Glomerular endothelial cell (primary cell): ENCODE measurements at places on chromosomes 11 and 22. TPM values are rescaled to one million over a fixed set of nuclear protein-coding genes. Genes with fewer than 3 reads are reported as not detected.

- DNase-seq: no peak
Measured at GRCh38 chr11:69704508-69705253, 859 bp upstream of the FGF19 start.

- no peak for DNase-seq
Measured at GRCh38 chr22:29369460-29369859, 18.9 kb downstream of the AP1B1 start.

PCF11 gene
- 26.3 and 33.1 TPM in 2 replicates for total RNA-seq

GRCh38 chr22:22442928-22443709 lies 65.4 kb downstream of the ZNF280B start:
- no peak for DNase-seq

DNA sequence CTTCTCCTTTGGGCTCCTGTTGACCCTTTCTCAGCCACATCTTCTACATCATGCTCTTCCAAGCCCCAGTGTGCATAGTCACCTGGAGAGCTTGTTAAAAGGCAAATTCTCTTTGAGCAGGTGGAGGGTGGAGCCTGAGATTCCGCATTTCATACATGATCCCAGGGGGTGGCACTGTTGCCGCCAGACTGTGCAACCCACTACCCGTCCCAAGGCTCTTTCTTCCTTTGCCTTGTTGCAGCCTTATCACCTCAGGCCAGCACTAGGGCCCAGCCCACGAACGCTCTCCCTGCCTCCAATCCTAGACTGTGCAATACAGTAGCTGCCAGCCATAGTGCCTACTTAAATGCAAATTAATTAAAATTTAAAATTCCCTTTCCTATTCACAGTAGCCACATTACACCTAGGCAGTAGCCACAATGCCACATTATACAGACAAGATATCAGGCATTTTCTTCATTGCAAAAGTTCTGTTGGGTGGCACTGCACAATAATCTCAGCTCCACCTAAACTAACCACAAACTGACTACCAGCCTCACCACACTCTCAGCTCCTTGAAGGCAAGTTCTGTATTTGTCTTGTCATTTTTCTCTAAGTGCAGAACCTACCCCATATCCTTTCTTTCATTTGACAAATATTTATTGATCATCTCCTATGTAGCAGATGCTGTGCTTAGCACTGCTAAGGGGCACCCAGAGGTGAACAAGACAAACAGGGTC lies 4.6 kb upstream of the KCNJ5 start:
- no peak for DNase-seq

DNA sequence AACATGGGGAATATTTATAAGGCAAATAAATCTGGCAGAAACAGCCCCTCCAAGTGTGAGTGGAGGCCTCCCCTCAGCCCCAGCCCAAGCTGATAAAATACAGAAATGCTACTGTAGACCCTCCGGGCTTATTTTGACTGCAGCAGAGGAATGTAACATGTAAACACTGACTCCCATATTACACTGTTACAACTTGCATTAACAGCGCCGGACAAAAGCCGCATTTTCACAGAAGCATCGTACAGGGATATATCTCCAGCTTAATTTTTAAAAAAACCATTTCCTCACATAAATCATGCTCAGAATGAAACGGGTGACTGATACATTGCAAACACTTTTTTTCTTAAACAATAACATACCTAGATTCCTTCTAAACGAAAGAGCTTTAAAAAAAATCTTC lies 36.6 kb upstream of the COMT start:
- DNase-seq: no peak

RBM7 gene
- total RNA-seq: 18.2 and 33.8 TPM in 2 replicates

DNA sequence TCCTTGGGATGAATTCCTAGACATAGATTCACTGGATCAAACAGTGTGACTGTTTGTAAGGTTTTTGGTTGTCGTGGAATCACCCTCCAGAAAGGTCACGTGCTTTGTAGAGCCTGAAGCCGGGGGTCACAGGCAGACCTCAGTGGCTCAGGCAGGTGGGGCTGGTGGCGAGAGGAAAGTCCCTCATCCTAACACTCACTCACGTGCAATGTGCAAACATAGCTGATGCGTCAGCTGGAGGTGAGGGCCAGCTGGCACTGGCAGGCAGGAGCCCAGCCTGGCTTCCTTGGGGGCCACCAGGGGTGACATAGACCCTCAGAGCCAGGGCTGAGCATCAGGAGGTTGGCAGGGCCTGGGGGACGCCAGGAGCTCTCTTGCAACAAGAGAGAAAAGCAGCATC lies 90.0 kb downstream of the ARHGAP8 start:
- no peak for DNase-seq

GRCh38 chr11:124623861-124624525 lies 1.3 kb downstream of the TBRG1 start:
- no peak for DNase-seq

- DNase-seq: no peak
Measured at GRCh38 chr22:41367039-41367679, 14.6 kb upstream of the TEF start.

GRCh38 chr11:67441731-67442351 lies 1.4 kb downstream of the CORO1B start:
- DNase-seq: no peak

MB gene
- total RNA-seq: not detected in 2 replicates

DNA sequence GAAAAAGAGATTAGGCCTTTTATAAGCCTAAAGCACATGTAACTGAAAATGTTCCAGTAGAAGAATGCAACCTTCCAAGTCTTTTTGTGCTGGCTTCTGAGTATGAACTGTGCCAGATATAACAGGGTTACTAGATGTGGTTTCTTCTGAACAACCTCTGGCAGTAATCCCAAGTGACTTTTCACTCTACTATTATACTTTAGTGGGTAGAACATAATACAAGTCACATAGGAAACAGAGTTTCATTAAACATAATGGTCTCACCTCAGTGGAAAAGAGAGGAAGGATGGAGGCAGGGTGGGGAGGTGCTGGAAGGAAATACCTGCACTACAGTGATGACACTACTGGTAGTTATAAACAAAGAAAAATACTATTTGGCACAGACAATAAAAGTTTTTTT lies 81.3 kb downstream of the PHF21A start:
- DNase-seq: no peak

GRCh38 chr11:1445741-1446445 lies 40.7 kb downstream of the MOB2 start:
- DNase-seq: no peak

DNA sequence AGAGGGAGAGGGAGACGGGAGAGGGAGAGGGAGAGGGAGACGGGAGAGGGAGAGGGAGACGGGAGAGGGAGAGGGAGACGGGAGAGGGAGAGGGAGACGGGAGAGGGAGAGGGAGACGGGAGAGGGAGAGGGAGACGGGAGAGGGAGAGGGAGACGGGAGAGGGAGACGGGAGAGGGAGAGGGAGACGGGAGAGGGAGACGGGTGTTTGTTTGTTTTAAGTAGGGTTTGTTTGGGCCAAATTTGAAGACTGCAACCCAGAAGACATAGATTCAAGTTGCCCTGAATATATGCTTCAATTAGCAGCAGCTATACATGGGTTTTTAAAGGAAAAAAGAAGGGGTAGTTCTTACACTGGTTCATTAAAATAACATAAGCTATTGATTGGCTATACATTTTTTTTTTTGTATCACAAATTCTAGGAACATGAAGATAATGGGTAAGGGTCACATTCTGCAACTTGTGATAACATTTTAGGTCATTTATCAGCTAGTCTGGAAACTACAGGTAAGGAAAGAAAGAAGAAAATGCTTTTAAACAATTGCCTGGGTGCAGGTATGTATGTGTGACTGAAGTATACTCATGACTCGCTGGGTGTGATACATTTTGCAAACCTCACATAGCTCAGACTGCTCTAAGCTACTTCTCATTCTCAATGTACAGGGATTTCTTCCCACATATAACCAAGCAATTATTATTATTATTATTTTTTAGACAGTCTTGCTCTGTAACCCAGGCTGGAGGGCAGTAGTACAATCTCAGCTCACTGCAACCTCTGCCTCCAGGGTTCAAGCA lies 67.3 kb downstream of the MCHR1 start:
- DNase-seq: no peak

MS4A4A gene
- not detected in 2 replicates for total RNA-seq

DNA sequence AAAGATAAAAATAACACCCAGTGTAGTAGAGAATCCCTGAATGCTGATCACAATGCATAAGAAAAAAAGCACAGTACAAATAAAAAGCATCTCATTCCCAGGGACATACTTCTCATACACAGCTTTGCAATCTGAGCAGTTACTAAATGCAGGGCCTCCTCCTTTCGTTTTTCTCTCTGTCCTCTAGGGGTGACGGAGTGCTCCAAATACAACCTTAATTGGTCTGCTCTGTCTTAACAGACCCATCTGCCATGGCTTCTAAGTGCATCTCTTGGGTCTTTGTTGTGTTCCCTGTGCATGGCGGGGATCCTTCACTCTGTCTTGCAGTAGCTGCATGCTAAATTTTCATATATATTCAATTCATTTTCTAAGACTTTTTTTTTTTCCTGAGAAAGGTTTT lies 1114.2 kb upstream of the RAG2 start:
- DNase-seq: no peak

DNA sequence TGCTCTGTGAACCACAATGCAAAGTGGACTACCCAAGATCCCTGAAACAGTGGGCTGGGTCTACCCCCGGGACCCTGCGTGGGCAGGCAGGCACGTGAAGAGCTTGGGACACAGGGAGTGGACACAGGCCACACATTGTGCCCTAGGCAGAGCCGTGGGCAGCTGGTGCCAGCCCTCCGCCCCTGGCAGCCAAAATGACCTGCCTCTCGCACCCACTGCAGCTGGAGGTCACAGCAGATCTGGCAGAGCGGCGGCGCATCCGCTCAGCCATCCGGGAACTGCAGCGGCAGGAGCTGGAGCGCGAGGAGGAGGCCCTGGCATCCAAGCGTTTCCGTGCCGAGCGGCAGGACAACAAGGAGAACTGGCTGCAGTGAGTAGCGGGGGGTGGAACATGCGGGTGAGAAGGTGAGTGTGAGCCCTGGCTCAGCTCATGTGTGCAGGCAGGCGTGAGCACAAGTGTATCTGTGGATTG lies 6.7 kb downstream of the SMTN start:
- no peak for DNase-seq

DNA sequence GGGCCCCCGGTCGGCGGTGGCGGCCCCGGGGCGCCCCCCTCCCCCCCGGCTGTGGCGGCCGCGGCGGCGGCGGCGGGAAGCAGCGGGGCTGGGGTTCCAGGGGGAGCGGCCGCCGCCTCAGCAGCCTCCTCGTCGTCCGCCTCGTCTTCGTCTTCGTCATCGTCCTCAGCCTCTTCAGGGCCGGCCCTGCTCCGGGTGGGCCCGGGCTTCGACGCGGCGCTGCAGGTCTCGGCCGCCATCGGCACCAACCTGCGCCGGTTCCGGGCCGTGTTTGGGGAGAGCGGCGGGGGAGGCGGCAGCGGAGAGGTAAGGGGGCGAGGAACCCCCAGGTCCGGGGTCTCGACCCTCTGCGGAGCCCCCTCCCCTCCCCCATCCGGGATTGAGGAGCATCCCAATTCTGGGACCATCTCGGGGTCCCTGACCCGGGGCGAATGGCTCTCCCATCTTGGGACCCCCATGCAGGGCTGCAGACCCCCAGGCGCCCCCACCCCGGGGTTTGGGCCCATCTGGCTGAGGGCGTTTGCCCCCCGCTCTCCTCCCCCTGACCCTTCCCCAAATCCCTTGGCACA lies 431 bp downstream of the KMT2A start:
- DNase-seq: no peak

DNA sequence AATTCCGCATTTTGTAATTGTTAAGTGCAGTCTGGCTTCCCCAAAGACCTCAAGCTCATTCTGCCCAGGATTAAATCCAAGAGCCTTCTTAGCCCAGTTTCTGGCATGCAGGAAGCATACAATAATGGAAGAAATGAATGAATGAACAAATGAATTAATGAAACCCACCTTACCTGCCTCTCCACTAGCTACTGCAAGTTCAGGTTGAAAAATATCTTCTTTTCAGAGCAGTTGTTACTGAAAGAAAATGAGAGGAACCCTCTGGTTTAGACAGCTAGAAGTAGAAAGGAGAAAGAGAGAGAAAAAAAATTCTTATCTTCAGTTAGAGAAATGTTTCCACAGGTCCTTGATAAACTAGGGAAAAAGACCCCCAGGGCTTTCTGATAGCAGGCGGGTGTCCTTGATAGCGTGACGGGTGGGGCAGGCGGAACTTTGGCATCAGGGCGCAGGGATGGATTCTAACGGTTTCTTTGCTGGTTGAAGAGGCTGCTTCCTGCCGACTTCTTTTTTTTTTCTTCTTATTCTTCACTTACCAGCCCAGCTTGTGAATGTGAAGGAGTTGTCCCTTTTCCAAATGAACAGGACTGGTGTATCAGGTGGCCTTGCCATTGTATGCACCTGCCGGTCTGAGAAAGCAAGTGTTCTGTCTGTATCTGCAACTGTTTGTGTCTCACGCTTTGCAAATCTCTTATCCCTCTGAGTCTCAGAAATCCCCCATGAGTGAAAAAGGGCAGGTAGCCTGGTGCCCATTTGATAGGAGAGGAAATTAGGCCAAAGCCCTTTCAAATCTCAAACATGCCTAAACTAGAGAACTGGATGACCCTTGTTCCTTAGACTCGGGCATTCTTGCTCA lies 10.0 kb downstream of the LMO2 start:
- no peak for DNase-seq

DNA sequence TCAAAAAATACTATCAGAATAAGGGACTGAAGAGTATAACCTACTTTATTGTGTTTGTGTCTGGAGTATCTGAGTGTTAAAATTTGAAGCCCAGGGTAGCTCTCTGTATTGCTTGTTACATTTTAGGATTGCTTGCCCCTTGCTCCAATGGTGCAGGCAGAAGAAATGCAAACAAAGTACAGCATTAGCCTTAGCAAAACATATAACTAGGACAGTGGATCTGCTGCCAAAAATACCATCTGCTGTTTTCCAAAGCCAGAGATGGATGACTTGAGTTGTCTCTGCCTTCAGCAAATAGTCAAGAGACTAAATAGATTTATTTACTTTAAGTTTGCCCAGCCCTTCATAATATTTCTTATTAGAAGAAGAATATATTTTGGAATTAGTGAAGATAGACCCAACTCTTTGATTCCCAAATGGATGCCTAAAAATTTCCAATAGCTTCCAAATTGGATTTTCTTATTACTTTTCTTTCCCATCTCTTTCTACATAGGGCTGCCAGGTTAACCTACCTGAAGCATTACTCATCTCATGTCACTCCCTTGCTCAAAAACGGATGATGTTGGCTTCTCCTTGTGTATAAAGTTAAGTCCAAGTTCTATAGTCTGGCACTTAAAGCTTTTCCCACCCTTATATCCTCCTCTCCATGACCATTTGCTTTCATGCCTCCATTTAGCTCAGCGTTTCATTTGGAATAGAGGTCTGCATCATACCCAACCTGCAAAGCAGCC lies 66.3 kb downstream of the LDLRAD3 start:
- DNase-seq: no peak

DNA sequence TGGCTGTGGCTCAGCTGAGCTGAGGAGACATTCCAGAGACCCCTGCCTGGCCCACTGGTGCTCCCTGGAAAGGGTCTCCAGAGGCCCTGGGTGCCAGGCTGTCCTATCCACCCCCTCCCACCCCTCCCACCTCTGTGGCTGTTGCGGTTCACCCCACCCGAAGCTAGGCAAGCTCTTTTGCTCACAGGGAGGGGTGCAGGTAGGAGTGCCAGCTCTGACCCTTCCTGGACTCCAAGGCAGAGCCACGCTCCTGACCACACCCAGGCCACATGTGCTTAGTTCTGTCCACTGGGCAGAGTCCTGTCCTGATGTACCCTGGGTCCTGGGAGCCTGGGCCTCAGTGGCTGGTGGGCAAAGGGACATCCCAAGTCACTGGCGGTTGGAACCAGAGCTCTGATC lies 16.4 kb downstream of the IL17REL start:
- no peak for DNase-seq
